ENCODE measurements at places on chromosomes 4 and X.

- no peak for DNase-seq
Observed at GRCh38 chrX:16868920-16869319, 1.2 kb downstream of the RBBP7 start.

DNA sequence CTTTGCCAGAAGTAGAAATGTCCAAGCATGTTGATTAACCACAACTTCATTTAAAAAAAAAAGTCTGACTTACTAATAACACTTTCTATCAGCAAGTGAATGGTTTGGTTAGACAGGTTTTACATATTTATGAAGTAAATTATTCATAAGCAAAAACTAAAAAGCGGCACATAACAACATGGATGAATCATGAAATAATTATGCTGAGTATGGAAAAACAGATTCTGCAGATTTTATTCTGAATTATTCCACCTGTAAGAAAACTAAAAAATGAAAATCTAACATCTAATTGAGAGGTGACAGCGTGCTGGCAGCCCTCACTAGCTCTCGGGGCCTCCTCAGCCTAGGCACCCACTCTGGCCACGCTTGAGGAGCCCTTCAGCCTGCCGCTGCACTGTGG is 173.5 kb downstream of the ADAM29 start:
- no peak for DNase-seq

DNA sequence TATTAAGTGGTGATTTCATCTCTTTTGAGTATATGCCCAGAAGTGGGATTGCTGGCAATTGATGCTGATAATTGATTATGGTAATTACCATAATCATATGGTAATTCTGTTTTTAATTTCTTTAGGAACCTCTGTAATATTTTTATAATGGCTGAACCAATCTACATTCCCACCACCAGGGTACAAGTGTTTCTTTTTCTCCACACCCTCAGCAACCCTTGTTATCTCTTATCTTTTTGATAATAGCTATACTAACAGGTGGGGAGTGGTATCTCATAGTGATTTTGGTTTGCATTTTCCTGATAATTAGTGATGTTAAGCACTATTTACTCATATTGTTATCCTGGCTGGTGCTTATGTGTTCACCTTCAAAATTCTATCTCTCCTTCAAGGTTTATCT is 212.6 kb downstream of the FMR1NB start:
- no peak for DNase-seq

- DNase-seq = no peak
Observed at GRCh38 chr4:142838778-142839177, 7.3 kb downstream of the INPP4B start.

- DNase-seq = no peak
Observed at GRCh38 chrX:155995321-155995875, 2.1 kb upstream of the IL9R start.

DNA sequence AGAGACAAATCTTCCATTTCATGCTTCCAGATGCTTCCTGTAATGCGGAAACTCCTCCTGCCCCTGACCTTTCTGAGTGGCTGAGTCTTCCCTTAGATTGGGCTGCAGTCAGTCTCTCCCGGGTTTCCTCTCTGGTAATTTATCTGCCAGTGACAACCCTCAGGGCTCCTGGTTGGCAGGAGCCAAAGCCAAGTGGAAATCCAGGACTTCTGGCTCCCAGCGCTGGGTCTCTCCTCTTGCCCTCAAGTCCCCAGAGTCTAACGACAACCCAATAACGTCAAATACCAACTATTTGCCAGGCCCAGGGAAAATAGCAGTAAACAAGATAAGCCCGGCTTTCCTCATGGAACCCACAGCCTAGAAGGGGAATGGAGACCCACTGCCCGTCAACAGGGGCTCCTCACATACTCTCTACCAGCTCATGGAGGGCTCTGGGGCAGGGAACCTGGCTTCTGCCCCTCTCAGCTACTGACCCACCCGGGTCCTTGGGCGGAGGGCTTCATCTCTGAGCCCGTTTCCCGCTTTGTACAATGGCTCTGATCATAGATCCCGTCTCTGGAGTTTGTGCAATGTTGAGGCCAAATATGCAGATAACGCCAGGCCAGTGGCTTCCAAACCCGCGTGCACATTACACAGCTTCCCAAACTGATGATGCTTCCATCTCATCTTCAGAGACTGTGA is 1.1 kb upstream of the TBC1D14 start:
- no peak for DNase-seq

GRCh38 chr4:161696944-161697343 is 466.9 kb downstream of the FSTL5 start:
- no peak for DNase-seq

GRCh38 chr4:109234596-109234995 is 67.9 kb downstream of the COL25A1 start:
- DNase-seq = no peak

DNA sequence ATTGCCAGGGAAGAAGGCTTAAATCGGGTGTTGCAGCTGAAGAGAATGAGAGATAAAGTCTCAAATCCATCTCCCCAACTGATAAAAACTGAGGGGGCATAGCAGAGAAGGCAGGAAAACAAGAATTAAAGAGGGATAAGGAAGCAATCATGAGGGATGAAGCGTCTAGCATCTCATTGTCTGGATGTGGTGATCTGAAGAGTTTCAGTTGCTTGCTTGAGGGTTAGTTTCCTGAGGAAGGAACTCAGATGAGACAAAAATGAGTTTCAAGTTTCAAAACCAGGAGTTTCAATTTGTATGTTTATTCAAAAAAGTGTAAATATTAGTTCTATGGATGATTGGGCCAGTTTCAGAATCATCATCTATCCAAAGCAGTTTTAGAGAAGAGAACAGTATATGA is 496.9 kb downstream of the RAB28 start:
- DNase-seq = no peak

- DNase-seq = no peak
Observed at GRCh38 chr4:86972997-86973396, 38.2 kb downstream of the AFF1 start.

- no peak for DNase-seq
Observed at GRCh38 chrX:151873096-151873495, 39.6 kb upstream of the MAGEA4 start.

GRCh38 chrX:103330681-103331288 is 746 bp downstream of the TCEAL7 start:
- DNase-seq = no peak

DNA sequence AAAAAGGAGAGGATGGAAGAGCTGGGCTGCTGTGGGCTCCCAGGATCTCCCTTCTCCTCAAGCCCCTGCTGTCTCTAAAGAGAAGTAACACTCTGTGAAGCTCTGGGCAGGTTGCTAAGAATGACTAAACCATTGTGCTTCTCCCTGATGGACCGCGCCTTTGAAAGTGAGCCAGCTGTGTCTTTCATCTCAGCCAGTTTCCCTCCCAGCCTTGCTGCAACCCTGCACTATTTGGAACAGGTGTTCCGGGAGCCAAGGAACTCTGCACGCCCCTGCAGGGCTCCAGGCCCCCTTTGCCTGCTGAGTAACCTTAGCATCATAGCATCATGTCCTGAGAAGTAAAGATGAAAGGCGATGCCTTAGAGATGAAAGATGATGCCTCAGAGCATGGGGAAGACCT is 39.7 kb downstream of the SMIM20 start:
- DNase-seq = no peak

DNA sequence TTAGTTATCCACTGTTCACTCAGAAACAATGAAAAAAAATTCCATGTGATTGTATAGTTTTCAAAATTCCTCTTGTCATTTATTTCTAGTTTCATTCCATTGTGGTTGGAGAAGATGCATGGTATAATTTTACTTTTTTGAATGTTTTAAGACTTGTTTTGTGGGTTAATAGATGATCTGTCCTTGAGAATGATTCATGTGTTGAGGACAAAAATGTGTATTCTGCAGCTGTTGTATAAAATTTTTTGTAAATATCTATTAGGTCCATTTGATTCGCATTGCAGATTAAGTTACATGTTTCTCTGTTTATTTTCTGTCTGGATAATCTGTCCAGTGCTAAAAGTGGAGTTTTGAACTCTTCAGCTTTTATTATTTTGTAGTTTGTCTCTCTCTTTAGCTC is 65.4 kb downstream of the RTL3 start:
- no peak for DNase-seq

- no peak for DNase-seq
Observed at GRCh38 chrX:130196466-130196865, 24.7 kb downstream of the RAB33A start.

DNA sequence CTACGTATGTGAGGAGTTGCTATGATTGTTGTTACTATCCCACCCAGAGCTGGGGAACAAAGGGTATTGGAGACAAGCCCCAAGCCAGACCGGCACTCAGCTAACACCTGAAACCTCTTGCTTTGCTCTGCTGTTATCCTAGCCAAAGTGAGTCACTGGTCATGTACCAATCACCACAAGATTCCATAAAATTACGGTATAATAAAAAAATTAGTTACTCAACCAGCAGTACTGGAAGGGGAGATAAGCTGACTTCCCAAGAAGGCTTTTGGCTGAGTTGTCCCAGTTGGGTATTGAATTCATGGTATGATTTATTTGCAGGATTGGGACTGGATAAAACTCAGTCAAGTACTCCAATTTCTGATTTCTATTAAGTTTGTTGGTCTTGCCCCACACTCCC is 5.3 kb downstream of the EDA2R start:
- DNase-seq = no peak

DNA sequence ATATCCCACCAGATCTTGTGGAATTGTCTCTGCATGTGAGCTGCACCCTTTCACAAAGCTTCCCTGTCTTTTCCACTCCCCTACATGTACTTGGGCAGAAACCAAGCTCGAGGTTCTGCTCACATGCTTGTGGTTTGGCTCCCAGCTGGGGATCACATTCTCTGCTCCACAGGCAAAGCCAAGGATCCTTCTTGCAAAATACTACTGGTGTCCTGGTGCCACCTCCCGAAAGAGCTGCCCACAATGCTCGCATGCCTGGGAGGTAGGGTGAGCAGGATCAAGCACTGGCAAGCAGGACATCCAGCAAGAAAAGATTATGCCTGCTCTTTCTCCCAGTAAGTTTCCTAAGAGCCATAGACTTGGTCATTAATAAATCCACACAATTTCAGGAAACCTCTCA is 45.1 kb upstream of the PPARGC1A start:
- DNase-seq = peak; percentile 18

DNA sequence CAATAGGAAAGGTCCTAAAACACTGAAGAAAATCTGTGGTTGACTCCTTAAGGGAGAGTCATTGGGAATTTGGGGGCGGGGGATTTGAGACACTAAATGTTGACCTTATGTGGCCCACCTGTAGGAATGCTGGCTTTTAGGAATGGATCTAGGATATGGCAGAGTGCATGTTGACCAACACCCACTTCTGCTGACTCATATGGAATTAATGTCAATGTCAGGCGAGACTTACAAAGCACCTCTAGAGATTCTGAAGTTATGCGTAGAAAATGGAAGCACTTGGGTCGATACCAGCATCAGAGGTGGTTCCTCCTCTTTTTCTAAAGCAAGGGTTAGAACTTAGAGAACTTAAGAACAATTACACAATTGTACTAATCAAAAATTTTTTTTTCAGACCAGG is 100.6 kb upstream of the CBR4 start:
- DNase-seq = no peak

DNA sequence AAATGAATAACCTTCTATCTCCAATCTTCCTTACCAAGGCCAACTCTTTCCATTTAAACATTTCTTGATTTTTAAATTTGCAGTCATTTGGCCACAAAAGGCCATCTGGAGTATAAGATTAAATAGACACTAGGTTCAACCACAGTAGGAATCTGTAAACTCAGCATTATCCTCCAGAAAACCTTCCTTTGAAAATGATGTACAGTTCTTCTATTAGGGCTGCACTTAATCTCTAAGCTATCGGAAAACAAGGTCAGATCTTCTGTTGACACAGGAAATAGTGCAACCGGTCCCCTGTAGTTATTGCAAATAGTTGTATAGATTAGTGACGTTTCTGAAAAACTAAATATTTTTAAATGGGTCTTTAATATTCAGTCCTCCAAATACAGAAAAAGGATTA is 359.0 kb upstream of the ATOH1 start:
- DNase-seq = no peak

DNA sequence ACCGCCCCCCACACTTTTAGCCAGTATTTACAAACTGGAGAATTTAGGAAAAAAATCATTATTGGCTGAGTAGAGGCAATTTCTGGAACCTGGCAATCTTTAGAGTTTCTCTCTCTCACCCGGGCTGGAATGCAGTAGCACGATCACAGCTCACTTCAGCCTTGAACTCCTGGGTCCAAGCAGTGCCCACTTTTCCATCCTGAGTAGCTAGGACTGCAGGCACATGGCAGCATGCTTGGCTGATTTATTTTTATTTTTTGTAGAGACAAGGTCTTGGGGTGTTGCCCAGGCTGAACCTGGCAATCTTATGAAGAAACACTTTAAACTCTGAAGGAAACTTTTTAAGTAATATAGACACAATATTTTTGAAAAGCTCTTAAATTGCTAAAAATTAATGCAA is 120.1 kb downstream of the AFF1 start:
- DNase-seq = no peak

DNA sequence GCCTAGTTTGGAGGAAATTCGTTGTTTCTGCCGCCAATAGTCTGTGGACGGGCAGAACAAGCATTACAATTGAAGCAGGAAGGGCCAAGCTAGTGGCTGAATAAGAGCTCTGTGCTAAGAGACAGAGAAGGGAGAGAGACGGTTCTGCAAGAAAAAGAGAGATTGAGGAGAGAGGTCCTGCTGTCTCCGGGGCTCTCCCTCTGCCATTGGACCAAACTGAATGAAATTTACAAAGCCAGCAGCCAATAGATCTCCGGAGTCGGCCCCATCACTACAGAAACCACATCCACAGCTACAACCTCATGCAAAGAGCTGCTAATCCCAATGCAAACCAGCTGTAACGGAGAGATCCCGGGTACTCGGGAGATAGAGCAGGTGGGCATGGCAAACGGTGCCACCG is at the start of gene NLGN4X:
NLGN4X (minus strand) TSS at position 148 of the 400 bp plus-strand sequence. CDS start 77,401 bp downstream, outside the sequence.
- no peak for DNase-seq

DNA sequence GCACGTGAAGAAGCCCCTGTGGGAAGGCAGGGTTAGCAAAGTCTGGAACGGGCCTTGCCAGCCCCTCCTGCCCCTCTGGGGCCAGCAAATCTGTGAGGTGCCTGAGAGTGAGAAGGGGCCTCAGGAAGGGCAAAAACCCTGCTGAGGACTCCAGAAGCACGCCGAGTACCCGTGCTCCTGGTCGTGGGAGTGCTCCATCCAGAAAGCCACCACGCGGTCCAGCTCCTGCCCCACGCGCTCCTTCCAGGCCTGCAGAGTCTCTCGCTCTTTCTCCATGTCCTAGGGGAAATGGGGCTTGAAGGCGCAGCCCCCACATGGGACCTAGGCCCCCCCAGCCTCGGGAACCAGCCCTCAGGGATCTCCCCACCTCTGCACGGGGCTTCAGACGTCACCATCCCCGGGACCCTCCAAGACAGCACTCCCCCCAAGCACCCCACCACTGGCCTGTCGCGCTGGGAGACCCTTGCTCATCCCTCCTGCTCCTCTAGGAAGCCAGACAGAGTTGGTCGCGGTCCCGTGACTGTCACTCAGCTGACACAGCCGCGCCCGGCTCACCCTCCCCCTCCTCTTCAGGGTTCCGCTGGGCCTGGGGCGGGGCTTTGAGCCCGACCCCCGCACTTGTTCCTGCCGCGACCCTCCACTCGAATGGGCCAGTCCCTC is at the start of gene RENBP:
RENBP (minus strand) TSS at position 504 of the 660 bp plus-strand sequence; CDS start at position 471, 33 bp downstream.
- no peak for DNase-seq

DNA sequence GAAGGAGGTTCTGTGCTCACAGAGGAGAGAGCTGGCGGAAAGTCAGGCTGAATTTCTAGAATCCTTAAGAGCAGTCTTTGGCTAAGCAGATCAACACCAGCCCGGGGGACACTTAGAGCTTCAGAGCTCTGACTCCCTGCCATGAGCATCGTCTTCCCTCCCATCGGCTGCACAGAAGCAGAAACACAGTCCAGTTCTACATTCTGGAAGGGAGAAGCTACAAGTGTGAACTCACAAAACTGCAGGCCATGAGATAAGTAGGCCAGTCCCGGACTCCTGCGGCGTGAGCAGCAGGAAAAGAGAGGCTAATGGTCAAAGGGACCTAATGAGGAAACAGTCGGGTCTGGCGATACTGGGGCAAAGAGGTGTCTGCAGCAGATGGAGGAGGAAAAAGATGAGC is 211.5 kb downstream of the DHX15 start:
- DNase-seq = no peak
